ENCODE measurements at places on chromosomes 6 and 20.
A peak's percentile ranks its signal among the peaks of the same experiment; 100 is the strongest.

- no peak for DNase-seq
Measured at GRCh38 chr6:106110164-106110826, 24.2 kb downstream of the PRDM1 start.

DNA sequence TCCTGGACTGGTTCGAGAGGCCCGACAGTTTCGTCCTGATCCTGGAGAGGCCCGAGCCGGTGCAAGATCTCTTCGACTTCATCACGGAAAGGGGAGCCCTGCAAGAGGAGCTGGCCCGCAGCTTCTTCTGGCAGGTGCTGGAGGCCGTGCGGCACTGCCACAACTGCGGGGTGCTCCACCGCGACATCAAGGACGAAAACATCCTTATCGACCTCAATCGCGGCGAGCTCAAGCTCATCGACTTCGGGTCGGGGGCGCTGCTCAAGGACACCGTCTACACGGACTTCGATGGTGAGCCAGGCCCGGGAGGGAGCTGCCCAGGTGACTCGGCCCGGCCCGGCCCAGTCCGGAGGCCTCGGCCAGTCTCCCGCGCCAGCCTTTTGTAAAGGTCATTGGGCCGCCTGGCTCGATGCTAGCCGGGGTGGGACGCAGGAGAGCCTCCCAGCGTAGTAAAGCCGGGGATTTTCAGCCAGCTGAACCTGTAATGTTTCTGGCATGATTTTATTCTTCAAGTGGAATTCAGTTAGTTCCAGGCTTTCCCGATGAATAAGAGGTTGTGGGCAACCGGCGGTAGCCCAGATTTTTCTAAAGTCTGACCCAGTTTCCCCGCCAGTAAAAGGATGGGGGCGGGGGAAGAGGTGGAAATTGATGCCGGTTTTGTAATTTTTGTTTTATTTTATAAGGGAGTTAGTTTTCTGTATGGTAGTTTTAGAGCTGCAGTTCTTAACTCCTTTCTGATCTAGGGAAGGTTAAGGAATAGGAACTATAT, 1.4 kb downstream of the PIM1 start:
- DNase-seq = peak; percentile 58

DNA sequence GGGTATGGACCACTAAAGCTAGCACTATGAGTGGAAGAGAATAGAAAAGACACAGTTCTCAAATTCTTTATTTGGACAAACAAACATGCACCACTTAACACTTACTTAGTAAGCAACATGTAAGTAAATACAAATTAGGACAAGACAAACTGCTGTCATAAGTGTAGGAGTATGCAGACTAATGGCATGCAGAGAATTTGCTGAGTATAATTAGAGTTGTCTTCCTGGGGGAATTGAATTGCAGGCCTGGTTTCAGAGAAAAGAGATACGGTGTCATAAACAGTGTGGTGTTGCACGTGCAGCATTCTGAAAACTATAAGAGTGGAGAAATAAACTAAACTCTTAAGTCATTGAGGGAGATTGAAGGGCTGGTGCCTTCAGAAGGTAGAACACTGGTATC, 125.2 kb upstream of the EYA4 start:
- no peak for DNase-seq

GRCh38 chr6:25942561-25943147, 12.2 kb upstream of the SLC17A2 start:
- DNase-seq = peak; percentile 57

GRCh38 chr20:5580940-5581708, 169.1 kb upstream of the SHLD1 start:
- no peak for DNase-seq

- DNase-seq = no peak
Measured at GRCh38 chr20:47578543-47578942, 76.9 kb downstream of the NCOA3 start.

DNA sequence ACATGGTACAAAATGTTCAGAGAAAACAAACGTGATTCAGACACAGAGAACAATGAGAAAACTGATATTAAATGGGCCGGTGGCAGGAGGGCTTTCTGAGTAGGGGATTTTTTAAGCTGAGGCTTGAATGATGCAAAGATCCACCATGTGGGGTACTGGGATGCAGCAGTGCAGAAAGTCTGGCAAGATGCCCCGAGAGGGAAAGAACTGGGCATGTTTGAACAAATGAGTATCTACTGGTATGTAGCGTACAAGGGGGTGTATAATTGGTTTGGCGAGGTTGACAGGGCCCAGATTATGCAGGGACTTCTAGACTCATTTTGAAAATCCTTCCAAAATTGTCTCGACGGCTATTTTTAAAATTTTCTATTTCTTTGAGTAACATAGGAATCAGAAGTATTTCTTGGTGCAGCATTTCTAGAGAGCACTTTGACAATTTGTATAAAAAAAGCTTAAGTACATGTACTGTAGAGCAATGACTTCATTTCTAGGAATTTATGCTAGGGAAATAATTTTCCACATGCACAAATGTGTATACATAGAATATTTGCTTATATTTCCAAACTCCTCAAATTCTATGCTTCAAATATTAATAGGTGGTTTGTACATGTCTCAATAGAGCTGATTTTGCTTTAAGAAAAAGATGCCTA, 119.6 kb upstream of the DOK5 start:
- DNase-seq = no peak

- no peak for DNase-seq
Measured at GRCh38 chr6:63813566-63814120, 178.0 kb downstream of the PHF3 start.

DNA sequence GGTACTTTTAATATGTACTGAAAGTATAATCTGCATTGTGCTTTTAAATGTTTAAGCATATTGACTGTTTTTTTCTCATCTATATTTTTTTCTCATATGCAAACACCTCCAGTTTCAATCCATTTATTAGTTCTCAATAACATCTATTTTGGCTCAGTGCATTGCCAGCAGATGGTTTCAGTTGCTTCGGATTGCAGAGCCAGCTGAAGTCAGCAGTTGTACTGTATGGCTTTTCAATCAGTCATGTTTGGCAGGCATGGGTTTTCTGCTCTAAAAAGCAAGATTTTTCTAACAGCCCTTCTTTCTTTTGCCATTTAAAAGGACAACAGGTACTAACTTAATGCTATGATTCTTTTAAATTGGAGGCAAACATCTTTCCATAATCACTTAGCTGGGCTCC, 121.2 kb downstream of the CD109 start:
- no peak for DNase-seq

DNA sequence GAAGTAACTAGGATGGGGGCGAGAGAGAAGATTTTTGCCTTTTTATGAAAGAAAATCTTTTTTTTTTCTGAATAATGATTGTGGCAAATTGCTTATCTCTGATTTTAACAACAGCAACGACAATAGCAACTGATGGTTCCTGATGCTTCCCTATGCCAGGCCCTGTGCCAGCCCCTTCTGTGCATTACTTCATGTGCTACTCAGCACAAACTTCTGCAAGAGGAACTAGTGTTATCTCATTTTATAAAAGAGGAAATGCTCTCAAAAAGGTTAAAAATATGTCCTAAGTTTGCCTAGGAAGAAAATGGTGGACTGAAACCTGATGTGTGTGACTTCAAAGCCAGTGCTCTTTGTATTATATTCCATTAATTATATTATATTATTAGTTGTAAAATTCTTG, 74.0 kb upstream of the RALGAPA2 start:
- DNase-seq = no peak

GRCh38 chr6:13767121-13767808, 47.1 kb downstream of the MCUR1 start:
- DNase-seq = peak; percentile 60

- no peak for DNase-seq
Measured at GRCh38 chr6:17577059-17577458, 23.0 kb upstream of the FAM8A1 start.

DNA sequence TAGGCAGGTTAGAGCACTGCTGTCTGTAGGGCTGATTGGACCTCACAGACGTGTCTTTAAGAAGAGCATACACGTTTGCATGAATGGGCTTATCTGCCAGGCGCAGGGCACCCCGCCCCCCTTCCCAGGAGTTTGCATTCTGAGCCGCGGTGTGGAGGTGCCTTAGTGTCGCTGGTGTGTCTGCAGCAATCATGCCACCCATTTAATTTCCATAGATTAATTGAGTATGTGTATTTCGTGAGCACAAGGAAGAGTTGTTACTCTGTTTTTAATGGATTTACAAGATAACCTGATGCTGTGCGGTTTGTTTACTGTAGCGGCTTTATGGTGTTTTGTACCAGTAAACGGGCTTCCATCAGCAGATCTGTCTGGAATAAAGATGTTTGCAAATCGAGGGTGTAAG, 107.7 kb downstream of the ZDHHC14 start:
- no peak for DNase-seq

- DNase-seq = no peak
Measured at GRCh38 chr20:53769041-53769440, 175.4 kb upstream of the ZNF217 start.

DNA sequence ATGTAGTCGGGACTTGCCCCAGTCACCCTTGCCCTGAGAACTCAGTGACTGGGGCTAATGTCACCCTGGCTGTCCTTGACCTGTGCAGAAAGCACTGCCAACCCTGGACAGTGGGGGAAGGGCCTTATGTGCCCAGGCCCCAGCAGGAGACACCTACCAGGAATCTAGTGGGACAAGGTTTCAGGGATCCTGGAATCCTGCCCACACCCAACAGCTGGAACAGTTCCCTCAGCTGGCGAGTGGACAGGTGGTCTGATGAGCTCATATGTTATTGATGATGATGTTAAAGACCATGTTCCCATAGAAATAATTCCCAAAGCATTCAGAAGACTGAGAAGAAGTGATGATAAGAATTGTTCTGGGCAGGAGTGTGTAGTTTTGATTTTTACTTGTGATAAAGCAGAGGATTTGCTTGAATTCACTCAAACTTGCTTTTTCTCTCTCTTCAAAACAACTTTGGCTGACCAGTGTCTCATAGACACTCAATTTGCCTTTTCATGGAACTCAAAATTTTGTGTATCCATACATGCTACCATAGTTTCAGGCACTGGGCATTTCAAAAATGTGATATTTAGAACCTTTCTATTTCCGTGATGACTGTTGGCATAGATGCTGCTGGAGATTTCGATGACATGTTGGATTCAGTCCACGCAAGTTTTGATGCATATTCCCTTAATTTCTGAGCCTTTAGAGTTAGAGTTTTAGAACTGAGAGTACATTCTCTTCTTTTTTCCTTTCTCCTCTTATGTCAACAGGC, 79.3 kb downstream of the SLC22A3 start:
- DNase-seq = no peak

GRCh38 chr20:23340524-23340923, 10.1 kb upstream of the NXT1 start:
- peak; percentile 73 for DNase-seq

DNA sequence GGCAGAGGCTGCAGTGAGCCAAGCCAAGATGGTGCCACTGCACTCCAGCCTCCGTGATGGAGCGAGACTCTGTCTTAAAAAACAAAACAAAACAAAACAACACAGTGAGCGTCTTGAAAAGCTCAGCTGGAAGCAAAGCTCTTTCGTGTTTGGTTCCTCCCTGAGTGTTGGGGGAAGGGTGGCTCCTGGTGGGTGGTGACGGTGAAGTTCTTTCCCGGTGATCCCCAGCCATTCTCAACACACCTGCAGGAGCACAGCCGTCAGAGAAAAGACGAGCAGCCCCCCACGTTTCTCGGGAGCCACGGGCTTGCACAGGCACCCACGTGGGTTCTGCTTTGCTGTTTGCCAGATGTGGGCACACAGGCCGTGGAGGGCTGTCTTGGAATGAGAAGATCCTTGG, 3.2 kb downstream of the BHLHE23 start:
- no peak for DNase-seq

GRCh38 chr6:10877871-10878270, 4.0 kb downstream of the GCM2 start:
- DNase-seq = no peak

DNA sequence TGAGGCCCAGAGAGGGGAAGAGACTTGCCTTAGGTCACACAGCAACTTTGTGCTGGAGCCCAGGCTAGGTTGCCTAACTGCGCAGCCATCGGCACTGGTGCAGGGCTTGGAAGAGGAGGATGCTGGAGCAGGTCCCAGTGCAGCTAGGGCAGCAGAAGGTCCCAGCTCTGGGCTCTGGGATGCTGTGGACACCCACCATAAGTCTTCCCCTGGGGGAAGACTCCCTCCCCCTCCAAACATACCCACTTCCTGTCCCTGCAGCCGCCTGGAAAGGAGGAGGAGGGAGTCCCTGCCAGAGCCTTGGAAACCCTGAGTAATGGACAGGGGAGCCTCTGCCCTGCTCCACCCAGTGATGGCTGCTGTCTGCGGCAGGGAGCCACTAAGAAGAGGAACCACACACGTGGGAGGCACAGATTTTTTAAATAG, 93.6 kb downstream of the NCR2 start:
- DNase-seq = peak; percentile 61

- peak; percentile 50 for DNase-seq
Measured at GRCh38 chr6:152401978-152402377, 235.2 kb downstream of the SYNE1 start.

DNA sequence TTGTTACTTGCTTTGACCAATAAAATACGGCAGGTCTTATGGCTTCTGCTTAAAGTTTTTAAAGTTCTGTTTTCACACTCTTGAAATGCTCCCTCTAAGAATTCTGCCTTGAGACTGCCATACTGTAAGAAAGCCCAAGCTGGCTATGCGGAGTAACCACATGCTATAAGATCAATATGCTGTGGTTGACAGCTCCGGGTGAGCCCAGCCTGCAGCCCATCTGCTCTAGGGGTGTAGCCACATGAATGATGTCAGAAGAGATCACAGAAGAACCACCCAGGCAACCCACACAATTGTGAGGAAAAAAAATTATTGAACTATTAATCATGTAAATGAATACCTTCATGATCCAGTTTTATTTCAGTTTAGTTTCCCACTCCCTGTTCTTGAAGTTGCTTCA, 26.1 kb upstream of the SH3BGRL2 start:
- no peak for DNase-seq

GRCh38 chr6:30497714-30498113, 8.4 kb downstream of the HLA-E start:
- no peak for DNase-seq

DNA sequence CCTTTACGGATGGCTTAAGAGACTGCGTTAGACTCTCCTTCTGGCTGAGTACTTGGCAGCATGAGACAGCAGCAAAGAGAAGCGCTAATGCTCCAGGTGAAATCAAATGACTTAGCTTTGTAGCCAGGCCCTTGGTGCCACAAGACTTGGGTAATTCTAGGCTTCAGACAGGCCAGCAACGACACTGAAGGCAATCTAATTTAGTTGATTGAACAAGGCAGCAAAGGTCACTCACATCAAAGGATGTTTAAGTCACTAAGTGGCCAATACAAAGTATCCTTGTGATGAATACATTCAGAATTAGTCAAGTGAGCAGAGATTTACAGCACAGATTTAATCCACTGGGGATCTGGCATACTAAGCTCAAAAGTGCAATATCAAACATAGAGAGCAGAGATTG, 113.2 kb downstream of the FAM83B start:
- DNase-seq = no peak

DNA sequence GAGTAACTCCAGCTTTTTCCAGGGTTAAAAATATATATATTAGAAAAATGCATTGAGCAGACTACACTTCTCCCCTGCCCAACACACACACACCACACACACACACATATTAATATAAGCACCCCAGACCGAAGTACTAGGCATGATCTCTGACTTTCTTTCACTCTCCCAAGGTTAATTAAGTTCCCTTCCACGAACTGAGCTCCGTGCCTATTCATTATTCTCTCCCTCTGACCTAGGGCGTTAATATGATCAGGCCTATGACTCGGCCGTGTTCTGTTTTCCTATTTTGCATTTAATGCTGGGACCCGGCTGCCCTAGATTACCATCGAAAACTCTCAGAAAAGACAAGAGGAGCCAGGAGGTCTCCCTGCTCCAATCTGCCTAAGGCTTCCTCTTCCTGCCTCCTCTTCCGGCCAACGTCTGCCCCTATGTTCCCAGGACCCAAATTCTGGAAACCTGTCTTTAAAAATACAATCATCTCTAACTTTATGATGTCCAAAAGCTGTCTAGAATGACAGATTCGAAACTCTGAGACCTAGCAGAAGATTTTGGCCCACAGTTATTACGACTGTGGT, 6.1 kb upstream of the POU3F2 start:
- no peak for DNase-seq

All from AG10803 (cell line).